ENCODE measurements at places on chromosomes 5 and 9. TPM values are rescaled to one million over a fixed set of nuclear protein-coding genes. Genes with fewer than 3 reads are reported as not detected.

The ABCA1 gene
- 44.3 TPM for total RNA-seq

The NELFB gene
- total RNA-seq = 33.8 TPM

The RHOBTB3 gene
- 140 TPM for total RNA-seq

The OLFM1 gene
- 10.1 TPM for total RNA-seq

The GNA14 gene
- 0.09 TPM for total RNA-seq

The ANKRD34B gene
- not detected for total RNA-seq

The C5orf52 gene
- total RNA-seq = not detected

The ADRB2 gene
- 0.23 TPM for total RNA-seq

The PPP3R2 gene
- not detected for total RNA-seq

The CDH6 gene
- 1.6 TPM for total RNA-seq

The SLC36A3 gene
- total RNA-seq = not detected

The SERF1A gene
- 5.8 TPM for total RNA-seq

The PCDHGA4 gene
- 3.9 TPM for total RNA-seq

The ELAVL2 gene
- 0.77 TPM for total RNA-seq

The SHROOM1 gene
- 2.6 TPM for total RNA-seq

The LCP2 gene
- total RNA-seq = not detected

The SAXO1 gene
- not detected for total RNA-seq

The EDIL3 gene
- total RNA-seq = 73.9 TPM

The TUSC1 gene
- total RNA-seq = 26.0 TPM

The MRPS30 gene
- total RNA-seq = 43.2 TPM

The NKD2 gene
- total RNA-seq = 0.09 TPM

The SLC2A6 gene
- total RNA-seq = 7.0 TPM

The TMEM215 gene
- total RNA-seq = not detected

The BASP1 gene
- 58.0 TPM for total RNA-seq

The HMGCR gene
- 78.7 TPM for total RNA-seq

The TESK1 gene
- 20.8 TPM for total RNA-seq

The C5orf22 gene
- total RNA-seq = 17.7 TPM

The ZNF883 gene
- 4.5 TPM for total RNA-seq

The ENTREP1 gene
- not detected for total RNA-seq

The PRRT1B gene
- total RNA-seq = not detected

The RMND5B gene
- total RNA-seq = 18.8 TPM

The SERINC5 gene
- total RNA-seq = 8.1 TPM

The BHMT2 gene
- 1.9 TPM for total RNA-seq

The MYO10 gene
- total RNA-seq = 18.0 TPM

The OR1Q1 gene
- total RNA-seq = not detected

The ORM2 gene
- not detected for total RNA-seq

The BAAT gene
- total RNA-seq = not detected

The CAMK4 gene
- 1.1 TPM for total RNA-seq

The FBP2 gene
- not detected for total RNA-seq

The EQTN gene
- total RNA-seq = not detected

The SLC6A18 gene
- not detected for total RNA-seq

The FBXL7 gene
- 17.2 TPM for total RNA-seq

The SLC34A3 gene
- not detected for total RNA-seq
